ENCODE measurements at places on chromosomes 6 and 20. TPM values are rescaled to one million over a fixed set of nuclear protein-coding genes. Genes with fewer than 3 reads are reported as not detected.
A peak's percentile ranks its signal among the peaks of the same experiment; 100 is the strongest.

MUCL3 gene
- not detected for total RNA-seq

DEFB128 gene
- not detected for total RNA-seq

DNA sequence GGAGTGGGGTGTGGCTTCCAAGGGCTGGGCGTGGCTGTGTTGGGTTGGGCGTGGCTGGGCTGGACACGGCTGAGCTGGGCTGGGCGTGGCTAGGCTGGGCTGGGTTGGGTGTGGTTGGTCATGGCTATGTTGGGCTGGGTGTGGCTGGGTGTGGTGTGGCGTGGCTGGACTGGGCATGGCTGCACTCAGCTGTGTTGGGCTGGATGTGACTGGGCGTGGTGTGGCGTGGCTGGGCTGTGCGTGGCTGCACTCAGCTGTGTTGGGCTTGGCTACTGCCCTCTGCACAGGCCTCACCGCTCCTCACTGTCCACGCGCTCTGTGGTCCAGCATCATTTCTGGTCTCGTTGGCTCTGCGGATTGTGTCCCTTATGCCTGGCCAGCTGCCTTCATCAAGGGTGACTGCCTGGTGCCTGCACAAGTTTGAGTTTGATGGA is 43.5 kb upstream of the SLCO4A1 start:
- DNase-seq: no peak

DNA sequence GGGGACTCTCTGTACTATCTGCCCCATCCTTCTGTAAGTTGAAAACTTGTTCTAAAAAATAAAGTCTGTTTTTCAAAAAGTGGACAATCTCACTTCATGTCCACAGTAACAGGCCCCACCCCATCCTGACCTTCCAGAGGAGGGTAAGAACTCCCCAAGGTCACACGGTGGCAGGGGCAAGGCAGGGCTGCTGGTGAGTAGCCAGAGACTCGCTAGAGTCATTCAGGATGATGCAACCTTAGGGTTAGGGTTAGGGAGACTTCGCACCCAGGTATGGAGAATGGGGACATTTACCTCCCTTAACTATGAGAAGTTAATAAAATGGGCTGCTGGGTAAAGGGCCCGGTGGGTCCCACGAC is 15.4 kb downstream of the PEDS1 start:
- no peak for DNase-seq

SLC22A16 gene
- not detected for total RNA-seq

KCNG1 gene
- total RNA-seq: 2.3 TPM

DNA sequence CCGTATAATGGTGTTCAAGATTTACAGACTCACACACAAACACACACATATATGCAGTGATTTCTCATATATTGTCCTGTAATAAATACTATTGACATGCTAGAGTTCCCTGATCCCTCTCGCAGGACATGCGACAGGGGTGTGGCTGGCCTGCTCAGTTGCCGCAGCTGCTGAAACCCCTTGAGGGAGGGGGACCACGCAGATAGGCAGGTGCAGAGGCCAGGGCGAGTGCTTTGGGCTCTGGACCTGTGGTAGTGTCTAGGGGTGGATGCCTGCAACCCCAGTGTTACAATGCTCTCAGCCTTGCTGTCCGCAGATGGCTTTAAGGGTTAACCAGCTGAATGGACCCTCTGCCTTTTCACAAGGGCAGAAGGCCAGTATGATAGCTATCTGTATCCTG is 706.2 kb downstream of the EYS start:
- no peak for DNase-seq

- DNase-seq: no peak
These were observed 104.9 kb upstream of the PRDM1 start for GRCh38 chr6:105981002-105981887.

DNA sequence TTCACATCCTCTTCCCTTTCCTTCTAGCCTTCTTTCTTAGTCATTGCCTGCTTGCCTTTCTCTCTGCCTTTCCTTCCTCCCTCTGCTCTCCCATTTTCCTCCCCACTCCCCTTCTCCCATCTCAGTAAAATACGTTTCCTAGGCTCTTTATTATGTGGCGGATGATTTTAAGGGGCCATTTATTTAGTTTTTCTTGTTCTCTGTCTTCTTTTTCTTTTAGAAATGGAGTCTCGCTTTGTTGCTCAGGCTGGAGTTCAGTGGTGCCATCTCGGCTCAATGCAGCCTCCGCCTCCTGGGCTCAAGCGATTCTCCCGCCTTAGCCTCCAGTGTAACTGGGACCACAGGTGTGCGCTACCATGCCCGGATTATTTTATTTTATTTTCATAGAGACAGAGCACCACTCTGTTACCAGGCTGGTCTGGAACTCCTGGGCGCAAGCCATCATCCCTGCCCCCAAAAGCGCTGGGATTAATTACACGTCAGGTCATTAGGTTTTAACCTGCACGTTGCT is 1.5 kb downstream of the MTHFD1L start:
- DNase-seq: no peak

DNA sequence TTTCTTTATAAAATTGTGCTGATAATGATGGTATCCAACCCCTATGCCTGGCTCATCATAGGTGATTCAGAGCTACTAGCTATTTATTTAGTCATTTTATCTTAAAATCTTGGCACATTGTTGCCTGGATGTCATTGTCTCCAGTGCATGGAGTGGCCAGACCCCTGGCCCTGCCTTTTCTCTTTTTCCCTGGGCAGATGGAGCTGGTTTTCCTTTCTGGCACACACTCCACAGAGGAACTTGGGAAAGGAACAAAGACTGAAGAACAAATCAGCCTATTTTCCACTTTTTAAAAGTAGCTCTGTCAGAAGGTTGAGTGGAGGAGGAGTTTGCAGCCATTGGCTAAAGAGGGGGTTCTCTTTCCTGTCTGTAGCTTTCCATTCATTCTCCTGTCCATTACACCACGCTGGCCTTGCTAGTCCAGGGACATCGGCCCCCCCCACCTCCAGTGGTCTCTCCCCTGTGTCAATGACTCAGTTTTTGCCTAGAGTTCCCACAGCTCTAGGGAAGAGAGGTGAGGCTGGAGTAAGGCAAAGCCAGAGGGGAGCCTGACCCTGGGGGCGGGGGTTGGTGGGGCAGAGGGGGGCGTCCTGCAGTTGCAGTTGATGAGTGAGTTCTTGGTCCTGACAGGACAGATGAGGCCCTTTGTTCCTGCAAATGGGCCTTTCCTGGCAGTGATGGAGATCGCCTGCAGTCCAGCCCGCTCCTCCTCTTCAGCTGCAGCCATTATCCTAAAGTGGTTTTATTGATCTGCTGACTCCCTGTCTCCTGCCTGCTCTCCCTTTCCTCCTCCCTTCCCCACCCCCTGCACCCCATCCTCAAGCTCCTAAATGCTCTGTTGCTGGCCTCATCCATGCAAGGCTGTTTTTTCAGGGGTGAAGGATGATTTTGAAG is 774.5 kb downstream of the DHX35 start:
- peak; percentile 19 for DNase-seq

- no peak for DNase-seq
These were observed 672.9 kb upstream of the MARCKS start for GRCh38 chr6:113184291-113184690.

DNA sequence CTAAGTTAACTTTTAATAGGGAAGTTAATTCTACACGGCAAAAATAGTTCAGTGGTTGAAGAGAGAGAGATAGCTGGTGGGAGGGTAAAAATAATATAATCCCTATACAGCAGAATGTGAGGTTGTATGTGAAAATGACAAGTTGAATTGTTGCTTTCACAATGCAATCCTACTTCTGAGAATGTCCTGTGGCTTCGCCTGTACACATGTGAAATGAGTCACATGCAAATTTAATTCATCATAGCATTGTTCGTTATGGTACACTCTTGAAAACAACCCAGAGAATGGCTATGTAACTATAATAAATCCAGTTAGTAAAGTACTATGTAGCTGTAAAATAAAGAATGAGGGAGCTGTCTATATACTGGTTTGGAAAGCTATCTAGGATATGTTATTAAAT is 46.0 kb upstream of the HINT3 start:
- peak; percentile 36 for DNase-seq

DNA sequence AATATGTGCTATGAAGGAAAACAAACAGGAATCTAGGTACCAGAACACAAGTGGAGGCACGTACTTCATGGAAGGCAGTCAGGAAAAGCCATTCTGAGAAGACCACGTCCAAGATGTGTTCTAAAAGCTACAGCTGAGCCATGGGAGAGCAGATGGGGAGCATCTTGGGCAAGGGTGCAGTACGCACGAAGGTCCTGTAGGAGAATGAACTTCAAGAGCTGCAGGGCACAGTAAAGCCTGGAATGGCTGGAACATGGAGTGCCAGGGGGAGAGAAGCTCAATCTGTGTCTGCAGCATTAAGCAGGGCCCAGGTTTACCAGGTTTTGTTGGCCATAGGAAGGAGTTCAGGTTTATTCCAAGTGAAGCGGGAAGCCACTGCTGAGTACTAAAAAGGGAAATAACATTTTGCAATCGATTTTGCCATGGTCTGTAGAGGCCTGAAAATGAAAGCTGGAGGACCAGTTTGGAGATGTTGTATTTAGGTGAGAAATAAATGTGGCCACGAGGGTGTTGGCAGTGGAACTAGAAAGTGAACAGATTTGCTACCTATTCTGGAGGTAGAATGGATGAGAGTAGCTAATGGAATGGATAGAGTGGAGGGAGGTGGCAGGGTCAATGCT is 29.9 kb downstream of the ADTRP start:
- DNase-seq: no peak

- DNase-seq: no peak
These were observed 153.3 kb downstream of the PKHD1 start for GRCh38 chr6:51934098-51934497.

DNA sequence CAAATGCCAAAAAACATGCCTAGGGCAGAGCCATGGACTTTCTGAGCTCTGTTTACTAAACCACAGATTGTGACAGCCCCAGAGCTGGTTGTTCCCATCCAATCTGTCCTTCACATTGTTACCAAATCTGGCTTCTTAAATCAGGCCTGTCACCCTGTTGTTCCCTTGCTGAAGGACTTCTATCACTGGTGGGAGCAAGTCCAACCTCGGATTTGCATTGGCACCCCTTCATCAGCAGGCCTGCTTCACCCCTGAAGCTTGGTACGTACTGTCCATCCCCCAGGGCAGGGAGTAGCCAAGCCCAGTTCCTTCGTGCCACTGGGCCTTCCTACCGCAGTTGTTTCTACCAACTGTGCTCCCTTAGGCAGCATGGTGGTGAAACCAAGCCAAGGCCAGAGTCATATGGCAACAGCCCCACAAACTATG is 357.3 kb upstream of the JARID2 start:
- DNase-seq: no peak

FRS3 gene
- total RNA-seq: 0.89 TPM

DNA sequence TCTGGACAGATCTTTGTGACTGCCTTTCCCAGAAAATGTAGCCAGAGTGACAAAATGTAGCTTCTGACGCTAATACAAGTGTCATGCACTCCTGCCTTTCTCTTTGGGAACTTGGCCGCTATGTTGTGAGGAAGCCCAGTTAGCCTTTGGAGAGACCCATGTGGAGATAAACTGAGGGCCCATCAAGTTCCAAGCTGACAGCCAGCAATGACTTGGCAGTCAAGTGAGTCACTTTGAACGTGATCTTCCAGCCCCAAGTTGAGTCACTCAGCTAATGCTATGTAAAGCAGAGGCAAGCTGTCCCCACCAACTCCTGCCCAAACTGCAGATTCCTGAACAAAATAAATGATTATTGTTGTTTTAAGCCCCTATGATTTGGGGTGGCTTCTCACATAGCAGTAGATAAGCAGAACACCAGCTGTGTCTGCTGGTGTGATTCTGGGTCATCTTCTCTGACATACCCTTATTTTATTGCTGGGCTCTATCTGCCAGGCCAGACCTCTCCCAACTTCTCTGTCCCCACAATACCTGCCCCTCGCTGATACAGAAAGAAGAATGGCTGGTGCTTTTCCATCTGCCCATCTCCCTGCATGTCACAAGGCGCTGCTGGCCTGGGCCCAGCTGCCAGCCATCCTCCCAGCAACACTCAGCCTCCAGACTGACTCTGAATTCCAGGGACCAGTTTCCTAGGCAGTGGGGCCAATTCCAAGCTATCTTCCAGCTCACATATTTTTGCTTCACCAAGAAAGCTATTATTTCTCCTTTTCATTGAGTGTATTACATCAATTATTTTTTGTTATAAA is 274.8 kb downstream of the LRFN2 start:
- DNase-seq: no peak

DNA sequence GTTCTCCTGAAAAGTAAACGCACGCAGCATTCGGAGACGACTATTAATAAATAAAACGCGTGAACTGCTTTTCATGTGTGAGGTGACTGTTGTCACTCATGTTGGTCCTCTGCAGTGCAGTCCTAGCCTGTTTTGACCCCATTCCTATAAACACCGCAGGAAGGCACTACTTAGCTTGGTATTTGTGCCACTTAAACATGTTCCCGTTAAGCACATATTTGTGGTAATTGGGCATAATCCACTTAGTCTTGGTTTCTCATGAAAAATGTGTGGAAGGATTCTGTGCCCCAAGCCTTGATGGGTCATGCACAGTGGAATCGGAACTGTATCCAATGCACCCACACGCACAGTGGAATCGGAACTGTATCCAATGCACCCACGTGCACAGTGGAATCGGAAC is 313.9 kb downstream of the THBS2 start:
- no peak for DNase-seq

- DNase-seq: peak; percentile 71
These were observed at the start of gene RBM24 for GRCh38 chr6:17281100-17281496. Gene RBM24, plus strand, starts transcription at chr6:17281361. Its CDS starts 221 bp downstream, at chr6:17281582.

DNA sequence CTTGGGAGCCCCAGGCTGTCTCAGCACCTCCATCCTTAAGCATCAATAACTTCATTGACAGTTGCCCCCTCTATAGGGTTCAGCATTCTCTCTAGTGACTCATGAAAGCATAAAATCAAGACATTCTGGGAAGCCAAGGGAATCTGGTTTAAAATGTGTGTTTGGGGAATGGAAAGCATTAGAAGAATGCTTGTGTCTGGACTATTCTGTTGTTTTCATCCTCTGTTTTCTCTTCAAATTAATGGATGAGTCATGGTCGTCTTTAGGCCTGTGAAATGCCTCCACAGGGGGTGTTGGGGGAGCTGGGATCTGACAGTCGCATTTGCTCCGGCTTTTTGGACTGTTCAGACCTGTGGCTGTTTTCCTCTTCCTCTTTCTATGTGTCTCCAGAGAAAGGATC is 279.7 kb downstream of the CDC5L start:
- DNase-seq: no peak

GRCh38 chr20:5835871-5836270 is 85.7 kb downstream of the SHLD1 start:
- DNase-seq: peak; percentile 68

RSPH3 gene
- 2.3 TPM for total RNA-seq

- no peak for DNase-seq
These were observed 17.7 kb upstream of the CDH4 start for GRCh38 chr20:61234224-61234890.

DNA sequence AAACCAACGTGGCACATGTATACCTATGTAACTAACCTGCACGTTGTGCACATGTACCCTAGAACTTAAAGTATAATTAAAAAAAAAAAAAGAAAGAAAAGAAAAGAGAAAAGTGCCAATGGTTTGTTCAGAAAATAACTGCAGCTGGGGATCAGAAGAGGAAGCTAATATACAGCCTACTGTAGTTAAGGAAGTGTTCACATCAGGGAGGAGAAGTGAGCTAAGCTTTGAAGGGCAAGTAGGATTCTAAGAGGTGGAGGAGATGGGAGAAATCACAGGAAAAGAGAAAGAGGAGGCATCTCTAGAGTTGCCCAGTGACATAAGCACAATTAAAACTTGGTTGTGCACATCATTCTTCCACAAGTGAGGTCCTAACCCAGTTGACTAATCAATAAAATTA is 214.4 kb upstream of the DTNBP1 start:
- DNase-seq: no peak

- no peak for DNase-seq
These were observed 18.5 kb downstream of the GSTA4 start for GRCh38 chr6:52976591-52977035.

- no peak for DNase-seq
These were observed 18.7 kb downstream of the SOX4 start for GRCh38 chr6:21612067-21612745.

DEFB132 gene
- not detected for total RNA-seq

PGC gene
- total RNA-seq: not detected

All from dermis microvascular lymphatic vessel endothelial cell (primary cell).